ENCODE measurements at places on chromosomes 7 and 10. TPM values are rescaled to one million over a fixed set of nuclear protein-coding genes. Genes with fewer than 3 reads are reported as not detected.

- DNase-seq = no peak
Observed at GRCh38 chr10:124649214-124649613, 95.0 kb downstream of the FAM53B start.

- no peak for DNase-seq
Observed at GRCh38 chr10:96014473-96015102, 28.8 kb upstream of the CCNJ start.

DNA sequence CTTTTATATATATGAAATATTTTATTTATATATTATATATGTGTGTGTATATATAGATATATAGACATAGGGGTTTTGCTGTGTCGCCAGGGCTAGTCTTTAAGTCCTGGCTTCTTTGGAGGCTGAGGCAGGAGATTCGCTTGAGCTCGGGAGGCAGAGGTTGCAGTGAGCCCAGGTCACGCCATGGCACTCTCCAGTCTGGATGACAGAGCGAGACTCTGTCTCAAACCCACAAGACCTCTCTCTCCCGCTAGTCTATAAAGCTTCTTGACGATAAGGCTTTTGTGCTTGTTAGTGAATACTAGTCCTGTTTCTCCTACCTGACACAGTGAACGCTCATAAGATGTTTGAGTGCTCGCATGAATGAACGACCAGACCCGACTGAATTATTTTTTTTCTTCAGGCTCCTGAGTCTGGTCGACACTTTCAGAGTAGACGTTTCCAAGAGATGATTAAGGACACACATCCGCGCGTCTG is 577 bp upstream of the DDX21 start:
- peak; percentile 35 for DNase-seq

DNA sequence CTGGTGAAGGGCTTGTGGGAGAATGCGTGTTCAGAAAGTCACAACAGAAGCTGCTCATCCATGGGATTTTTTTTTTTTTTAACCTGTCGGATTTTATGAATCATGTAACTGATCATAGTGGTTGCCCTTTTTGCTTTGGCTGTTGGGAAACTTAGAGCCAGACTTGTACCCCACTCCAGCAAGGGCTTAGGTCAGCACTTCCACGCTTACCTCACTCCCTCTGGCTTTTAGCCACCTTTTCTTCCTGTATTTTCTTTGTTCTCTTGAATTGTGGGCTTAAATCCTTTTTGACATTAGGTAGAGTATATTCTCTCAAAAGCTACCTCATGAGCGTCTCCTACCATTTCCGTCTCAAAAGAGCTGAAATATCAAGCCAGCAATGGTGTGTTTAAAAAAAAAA is 113.6 kb upstream of the BTBD16 start:
- DNase-seq = no peak

DNA sequence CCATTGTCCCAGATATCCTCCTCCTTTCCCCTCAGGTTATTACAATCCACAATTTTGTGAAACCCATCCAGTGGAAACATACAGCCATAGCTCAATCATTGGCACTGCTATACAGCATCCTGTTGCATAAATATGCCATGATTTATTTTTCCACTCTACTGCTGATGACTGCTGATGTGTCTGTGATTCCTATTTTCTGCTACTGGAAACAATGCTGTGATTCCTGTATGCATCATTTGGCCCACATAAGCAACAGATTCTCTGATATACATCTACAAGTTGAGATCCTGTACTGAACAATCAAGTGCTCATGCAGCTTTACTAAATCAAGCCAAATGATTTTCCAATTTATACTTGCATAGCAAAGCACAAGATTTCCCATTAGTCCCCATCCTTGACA is 39.6 kb downstream of the CUL2 start:
- no peak for DNase-seq

- DNase-seq = no peak
Observed at GRCh38 chr10:11317936-11318670, 293.3 kb downstream of the USP6NL start.

Gene HOXA3
- not detected for total RNA-seq

Gene CPXM2
- total RNA-seq = 2.9 TPM

Gene TFR2
- 2.0 TPM for total RNA-seq

Gene FFAR4
- not detected for total RNA-seq

Gene CRHR2
- not detected for total RNA-seq
